ENCODE measurements at places on chromosomes 13 and 19. TPM values are rescaled to one million over a fixed set of nuclear protein-coding genes. Genes with fewer than 3 reads are reported as not detected.

FCER2 gene
- 0.15 TPM for total RNA-seq

GRCh38 chr19:38664503-38665211 lies 17.2 kb downstream of the ACTN4 start:
- no peak for DNase-seq

GRCh38 chr19:15418231-15418578 lies 583 bp downstream of the AKAP8L start:
- no peak for DNase-seq

DNA sequence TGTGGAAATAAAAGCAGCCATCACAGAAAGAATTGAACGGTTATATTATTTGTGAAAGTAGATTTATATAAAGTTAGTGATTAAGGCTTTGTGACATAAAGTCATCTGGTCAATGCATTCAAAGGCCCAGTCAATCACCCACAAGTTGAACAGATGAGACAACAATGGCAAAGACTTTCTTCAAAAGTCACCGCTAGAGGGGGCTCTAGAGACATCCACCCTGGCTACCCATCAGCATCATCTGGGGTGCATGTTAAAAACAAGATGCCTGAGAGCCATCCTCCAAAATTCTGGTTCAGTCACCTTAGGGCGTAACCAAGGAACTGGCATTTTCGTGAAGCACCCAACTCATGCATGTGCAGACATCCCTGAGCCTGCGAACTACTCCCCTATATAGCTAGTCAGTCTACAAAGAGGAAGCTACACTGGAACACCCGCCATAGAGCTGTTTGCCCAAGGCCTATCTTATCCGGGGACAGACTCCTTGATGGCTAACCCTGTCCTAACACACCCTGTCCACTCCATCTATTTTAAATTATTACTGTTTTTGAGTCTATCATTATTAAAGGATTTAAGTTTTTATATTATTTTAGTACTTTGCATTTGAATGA lies 970.5 kb downstream of the UQCRFS1 start:
- DNase-seq: no peak

DNA sequence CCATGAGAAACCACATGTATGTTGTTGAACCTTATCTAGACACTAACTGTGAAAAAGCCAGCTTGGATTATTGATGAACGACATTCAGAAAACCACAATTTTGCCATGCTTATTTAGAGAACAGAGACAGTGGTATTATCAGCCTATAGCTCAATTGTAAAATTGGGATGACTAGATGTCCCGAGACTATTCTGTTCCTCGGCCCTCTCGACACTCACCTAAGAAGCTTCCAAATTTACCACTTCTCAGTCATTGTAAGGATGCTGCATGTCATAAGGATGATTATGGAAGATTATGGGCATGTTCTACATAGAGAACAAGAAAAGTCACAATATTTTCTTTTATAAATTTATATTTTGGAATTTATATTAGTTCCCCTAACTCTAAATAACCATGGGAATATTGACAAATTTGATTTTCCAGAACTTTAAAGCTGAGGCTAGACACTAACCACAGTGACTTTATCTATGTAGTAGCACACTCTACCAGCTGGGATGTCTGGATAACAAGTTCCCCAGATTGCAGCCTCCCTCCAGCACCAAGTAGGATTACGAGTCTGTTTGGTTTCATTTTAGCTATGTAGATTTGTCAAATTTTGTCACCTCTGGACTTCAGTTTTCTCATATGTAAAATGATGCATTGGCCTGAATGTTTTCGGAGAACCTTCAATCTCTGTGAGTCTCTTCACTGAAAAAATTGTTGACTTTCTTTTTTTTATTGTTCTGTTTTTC lies 513.6 kb downstream of the IRS2 start:
- no peak for DNase-seq

CBLC gene
- 0.80 TPM for total RNA-seq

ECSIT gene
- total RNA-seq: 39.4 TPM

MYO16 gene
- total RNA-seq: 0.08 TPM

- DNase-seq: no peak
Measured at GRCh38 chr13:43877326-43877725, 2.2 kb downstream of the CCDC122 start.

ZNF681 gene
- total RNA-seq: 2.0 TPM

DNA sequence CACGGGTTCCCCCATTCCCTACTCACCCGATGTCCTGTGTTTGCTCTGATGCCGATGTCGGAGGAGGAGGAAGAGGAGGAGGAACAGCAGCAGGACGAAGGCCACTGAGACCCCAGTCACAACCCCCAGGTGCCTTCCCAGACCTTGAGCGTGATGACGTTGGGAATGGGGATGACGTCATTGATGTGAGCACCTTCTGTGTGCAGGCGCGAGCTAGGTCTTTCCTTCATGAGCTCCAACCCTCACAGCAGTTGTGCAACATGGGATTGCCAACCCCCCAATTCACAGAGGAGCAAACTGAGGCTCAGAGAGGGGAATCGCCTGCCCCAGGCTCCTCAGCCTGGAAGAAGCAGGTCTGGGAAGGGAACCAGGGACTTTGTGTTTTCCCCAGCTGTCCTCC lies 4.2 kb downstream of the LILRB5 start:
- no peak for DNase-seq

DNA sequence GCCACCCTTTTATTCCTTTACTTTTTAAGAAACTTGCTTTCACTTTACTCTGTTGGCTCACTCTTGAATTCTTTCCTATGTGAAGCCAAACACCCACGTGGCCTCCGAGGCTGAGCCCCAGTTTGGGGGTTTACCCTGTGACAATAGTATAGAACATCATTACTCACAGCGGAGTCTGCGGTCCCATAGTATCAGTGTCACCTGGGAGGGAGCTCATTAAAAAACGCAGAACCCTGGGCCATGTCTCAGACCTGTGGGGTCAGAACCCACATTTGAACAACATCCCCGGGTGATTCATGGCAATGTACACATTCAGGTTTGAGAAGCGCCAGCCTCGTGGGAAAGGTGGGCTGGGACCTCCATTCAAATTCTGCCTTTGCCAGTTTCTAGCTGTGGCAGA lies 36.0 kb upstream of the UBL3 start:
- no peak for DNase-seq

- no peak for DNase-seq
Measured at GRCh38 chr13:93101226-93101734, 125.3 kb upstream of the GPC6 start.

NXNL1 gene
- total RNA-seq: not detected

PLIN5 gene
- 0.64 TPM for total RNA-seq

DNA sequence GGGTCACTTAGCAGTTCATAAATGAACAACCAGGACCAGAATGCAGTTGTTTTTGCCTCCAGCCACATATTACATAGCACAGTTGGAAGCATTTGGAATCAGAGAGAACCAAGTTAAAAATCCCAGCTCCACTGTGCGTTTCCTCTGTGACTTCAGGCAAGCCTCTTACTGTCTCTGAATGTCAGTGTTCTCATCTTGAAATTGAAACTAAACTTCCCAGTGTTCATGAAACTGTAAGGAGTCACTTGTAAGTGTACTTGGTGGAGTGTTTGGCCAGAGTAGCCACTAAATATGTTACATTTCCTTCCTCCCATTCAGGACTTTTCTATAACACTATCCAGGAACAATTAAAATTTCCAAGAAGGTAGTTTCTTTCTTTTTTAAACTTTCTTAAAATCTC lies 276.8 kb downstream of the KCNRG start:
- DNase-seq: no peak

DNA sequence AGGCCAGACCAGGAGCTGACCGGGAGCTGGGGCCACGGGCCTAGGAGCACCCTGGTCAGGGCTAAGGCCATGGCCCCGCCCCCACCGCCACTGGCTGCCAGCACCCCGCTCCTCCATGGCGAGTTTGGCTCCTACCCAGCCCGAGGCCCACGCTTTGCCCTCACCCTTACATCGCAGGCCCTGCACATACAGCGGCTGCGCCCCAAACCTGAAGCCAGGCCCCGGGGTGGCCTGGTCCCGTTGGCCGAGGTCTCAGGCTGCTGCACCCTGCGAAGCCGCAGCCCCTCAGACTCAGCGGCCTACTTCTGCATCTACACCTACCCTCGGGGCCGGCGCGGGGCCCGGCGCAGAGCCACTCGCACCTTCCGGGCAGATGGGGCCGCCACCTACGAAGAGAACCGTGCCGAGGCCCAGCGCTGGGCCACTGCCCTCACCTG lies 6.6 kb downstream of the SPHK2 start:
- no peak for DNase-seq

DNA sequence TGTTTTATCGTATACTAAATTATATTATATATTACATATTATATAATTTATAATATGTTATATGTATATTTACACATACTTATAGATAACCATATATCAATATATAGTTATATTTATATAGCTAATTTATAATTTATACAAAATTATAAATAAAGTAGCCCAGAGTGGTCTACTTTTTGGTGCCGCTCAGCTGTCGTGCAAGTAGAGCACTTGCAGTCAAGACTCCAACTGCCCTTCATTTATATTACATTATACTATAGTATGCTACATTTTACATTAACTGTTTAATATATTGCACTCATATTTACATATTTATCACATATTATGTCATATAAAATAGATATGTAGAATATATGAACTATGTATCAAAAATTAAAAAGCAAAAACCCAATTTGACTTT lies 1124.7 kb upstream of the MIR17HG start:
- no peak for DNase-seq

DCT gene
- not detected for total RNA-seq

DNA sequence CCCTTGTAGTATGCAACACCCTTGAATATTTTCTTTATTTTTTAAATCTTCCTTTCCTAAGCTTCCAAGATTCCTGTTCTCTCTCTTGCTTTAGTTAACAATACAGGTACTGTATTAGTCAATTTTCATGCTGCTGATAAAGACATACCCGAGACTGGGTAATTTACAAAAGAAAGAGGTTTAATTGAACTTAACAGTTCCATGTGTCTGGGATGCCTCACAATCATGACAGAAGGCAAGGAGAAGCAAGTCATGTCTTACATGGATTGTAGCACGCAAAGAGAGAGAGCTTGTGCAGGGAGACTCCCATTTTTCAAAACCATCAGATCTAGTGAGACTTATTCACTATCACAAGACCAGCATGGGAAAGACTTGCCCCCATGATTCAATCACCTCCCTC lies 1024.3 kb downstream of the PCDH9 start:
- no peak for DNase-seq

ZNF576 gene
- 14.1 TPM for total RNA-seq

Data from Panc1 (cell line).